Putamen (tissue), 1 donor: ENCODE measurements at places on chromosomes 5 and 9.

DNA sequence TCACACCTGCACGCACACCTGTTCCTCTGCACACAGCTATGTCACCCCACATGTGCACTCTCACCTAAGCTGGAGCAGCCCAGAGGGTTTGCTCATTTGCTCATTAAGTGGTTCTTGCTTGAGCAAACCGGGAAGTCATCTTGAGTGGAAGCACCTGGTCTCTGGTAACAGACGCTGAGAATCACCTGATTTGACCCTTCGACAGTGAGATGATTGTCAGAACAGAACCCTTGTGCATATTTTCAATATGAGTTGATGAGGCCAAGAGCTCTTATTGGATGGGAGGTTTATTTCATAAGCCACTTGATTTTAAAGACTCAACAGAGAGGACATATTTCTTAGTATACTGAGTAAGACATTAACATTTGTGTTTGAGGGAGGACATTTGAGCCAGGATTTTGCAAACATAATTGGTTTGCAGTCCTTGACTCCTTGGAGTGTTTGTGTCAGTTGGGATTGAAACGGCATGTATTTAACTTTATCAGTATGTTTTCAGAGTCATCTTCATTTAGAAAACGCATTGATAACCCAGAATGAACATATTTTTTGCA lies 22.1 kb upstream of the LPCAT1 start:
- DNase-seq = no peak

GRCh38 chr9:120383611-120383998 lies 196.4 kb downstream of the CDK5RAP2 start:
- DNase-seq = no peak

- DNase-seq = no peak
Observed at GRCh38 chr9:76366275-76366674, 28.0 kb downstream of the RFK start.

- DNase-seq = no peak
Observed at GRCh38 chr5:108420158-108420557, 38.3 kb upstream of the FBXL17 start.

DNA sequence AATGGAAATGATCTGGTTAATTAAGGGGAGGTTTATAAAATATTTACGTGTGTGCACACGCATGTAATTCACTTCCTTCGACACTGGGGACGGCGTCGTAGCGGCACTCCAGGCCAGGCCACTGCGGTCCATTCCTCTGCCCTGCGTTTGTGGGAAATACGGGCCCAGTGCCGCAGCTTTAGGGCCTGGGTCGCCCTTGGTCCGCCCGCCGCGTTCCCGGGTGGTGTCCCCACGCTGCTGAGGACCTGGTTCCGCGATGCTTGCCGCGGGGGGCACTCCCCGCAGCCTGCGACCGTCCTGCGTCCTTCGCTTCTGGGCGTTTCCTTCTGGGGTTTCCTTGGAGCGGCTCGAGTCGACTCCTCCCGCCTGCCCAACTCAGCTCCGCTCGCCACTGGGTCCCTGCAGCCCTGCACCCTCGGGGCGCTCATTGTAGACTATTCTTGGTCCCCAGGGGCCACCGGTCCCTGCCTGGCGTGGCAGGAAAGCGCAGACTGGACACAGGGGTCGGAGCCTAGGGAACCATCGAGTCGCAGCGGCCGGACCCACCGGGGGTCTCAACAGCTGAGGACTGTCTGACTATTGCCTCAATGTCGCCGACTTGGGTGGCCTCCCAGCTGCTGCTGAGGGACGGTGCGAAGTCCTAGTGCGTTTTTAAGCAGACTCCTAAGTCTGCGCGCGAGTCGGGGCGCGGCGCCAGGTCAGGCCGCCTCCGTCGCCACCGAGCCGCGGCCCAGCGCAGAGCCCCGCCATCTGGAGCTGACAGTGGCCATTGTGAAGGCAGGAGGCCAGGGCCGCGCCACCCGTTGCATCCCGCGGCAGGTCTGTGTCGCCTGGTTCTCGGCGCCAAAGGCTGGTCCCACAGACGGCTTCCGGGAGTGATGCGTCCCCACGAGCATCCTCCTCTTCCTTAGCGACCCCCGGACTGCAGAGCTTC lies 4.4 kb upstream of the IRX1 start:
- DNase-seq = no peak

- DNase-seq = no peak
Observed at GRCh38 chr5:179231309-179231708, 114.0 kb downstream of the ADAMTS2 start.

DNA sequence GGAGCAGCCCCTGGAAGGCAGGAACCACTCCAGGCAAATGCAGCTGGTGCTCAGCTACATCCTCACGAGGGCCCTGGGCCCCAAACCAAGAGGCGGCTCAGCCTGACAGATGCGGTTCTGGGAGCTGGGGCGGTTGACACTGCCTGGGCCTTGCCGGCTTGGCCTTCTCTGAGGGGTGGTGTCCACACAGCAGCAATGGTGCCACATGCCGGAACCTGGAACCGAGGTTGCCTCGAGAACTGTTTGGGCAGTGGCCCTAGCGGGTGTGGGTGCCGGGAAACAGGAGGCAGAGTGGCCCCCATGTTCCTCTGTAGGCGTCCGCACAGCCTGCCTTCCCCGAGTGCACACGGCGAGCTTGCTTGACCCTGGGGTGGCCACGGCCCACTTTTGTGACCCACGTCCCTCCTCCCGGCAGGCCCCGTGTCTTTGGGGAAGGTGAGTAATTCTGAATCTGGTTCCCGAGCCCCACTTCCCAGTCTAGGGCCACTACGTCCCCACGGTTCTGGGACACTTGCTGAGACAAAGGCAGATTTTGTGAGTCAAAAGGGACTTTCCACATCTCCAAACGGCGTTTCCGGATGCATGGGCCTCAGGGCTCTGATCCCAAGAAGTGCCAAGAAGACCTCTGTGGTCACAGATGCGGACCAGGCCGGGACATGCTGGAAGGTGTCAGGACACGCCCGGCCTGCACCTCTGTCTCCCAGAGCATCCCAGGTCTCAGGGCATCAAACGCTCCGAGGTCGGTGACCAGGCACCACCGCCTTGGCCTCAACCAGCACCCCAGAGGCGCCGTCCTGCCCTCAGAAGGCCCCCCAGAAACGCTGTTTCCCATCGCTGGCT lies 27.7 kb upstream of the SLC12A7 start:
- DNase-seq = no peak

DNA sequence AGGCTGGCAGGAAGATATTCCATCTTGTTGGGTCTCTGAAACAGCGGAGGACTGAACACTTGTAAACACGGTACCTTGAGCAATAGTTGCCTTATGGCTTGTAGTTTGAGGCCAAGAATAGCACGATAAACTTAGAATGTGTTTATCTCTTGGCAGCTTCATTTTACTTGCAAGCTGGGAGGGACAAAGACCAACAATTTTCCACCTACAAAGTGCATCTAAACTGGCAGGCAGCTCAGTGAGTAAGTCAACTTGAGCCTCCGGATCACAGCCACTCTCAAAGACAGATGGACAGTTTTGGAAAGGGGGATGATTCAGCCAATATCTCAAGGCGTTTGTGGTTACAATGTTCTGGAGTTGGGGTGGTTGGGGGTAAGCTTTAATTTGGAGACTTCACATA lies 652.6 kb downstream of the CETN3 start:
- DNase-seq = no peak

DNA sequence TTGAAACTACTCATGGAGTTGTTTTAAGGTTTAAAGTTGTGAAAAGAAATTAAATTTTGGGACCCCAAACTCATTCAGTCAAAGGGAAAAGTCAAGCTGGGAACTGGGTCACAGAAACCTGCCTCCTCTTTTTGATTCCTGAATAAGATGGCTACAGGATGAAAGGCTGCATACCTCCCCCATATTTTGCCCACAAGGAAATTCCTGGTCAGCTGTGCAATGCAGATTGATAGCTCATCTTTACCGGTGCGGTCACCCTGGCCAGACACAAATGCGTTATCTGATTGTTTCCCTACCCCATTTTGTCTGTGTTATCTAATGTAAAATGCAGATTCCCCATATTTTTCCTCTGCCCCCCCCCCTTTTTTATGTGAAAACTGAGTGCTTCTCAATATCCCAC lies 1.3 kb downstream of the HAVCR2 start:
- no peak for DNase-seq

DNA sequence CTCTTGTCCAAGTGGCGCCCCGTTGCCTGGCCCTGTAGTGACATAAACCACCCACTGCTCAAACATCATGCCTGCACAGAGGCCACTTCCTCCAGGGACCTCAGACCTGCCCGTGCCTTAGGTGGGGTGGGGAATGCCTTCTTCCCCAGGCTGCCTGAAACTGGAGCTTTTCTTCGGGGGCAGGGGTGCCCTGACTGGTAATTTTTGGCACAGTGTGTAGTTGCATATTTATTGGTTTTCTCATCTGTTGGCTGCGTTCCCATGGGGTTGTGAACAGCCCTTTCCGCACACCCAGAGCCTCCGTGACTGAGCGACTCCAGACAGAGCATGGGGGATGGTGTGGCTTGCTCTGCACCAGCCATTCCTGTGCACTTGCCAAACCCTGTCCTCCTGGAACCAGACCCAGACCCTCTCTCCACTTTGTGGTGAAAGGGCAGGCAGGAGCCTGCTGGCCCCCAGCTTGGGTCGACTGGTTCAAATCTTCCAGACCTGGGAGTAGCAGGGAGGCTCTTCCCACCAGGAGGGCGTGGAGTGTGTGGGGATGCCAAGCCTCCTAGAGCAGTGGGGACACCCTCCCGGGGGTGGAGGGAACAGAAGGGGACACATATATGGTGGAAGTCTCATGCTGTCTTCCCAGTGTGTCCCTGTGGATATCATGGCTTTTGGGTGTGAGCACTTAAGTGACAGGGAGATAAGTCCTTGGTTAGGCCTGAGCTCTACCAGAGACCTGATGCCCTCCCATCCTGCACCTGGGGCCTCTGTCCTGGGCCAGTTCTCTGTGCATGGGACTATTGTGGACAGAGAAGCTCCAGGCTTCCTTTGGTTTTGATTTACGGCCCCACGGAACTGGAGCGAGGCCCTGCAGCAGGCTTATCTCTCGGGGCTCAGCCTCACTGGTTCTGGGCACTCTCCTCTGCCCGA lies 39.6 kb downstream of the WNK2 start:
- DNase-seq = no peak

DNA sequence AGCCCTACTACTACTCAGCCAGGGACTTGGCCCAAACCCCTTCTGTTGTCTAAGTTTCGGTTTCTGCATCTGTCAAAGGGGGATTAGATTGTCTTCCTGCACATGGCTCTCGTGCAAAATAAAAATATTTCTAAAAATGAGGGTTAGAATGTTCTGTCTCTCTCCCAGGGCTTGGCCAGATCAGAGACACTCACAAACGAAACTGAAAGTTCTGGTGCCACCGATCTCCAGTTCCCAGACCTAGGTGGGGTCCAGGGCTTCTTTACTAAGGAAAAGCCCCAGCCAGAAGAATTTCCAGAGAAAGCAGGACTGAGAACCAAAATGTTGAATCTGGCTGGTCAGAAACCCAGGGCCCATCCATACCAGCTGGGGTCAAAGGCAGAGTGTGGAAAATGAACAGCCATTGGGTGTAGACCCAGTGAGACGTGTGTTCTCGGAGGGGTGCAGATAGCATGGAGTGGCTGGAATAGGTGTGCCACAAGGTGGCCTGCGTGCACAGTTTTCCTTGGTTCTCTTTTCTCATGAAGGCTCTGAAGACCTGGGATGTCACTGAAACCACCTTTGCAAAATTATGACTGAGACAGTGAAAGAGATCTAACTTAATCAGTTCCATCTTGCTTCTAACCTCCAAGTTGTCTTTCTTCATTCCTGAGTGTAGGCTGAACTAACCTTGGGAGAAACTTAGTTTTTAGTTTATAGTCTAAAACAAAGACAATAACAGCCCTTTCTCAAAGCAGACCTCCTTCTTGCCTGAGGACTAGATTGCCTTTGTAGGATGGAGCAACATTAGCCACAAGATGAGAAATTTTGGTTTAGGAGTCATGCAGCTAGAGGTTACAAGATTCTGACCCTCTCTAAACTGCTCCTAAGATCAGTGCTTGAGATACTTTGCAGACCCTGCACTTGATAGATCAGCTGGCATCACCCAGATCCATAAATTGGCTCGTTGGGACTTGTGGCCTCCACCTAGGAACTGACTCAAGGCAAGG lies 2.3 kb upstream of the SLC23A1 start:
- no peak for DNase-seq

GRCh38 chr9:72424131-72424530 lies 59.1 kb upstream of the ZFAND5 start:
- DNase-seq = peak; percentile 4

GRCh38 chr9:97365634-97366033 lies 46.3 kb upstream of the TDRD7 start:
- no peak for DNase-seq

- no peak for DNase-seq
Observed at GRCh38 chr9:121962421-121962820, 130.7 kb downstream of the TTLL11 start.
